ENCODE measurements at places on chromosomes 13 and 19.

DNA sequence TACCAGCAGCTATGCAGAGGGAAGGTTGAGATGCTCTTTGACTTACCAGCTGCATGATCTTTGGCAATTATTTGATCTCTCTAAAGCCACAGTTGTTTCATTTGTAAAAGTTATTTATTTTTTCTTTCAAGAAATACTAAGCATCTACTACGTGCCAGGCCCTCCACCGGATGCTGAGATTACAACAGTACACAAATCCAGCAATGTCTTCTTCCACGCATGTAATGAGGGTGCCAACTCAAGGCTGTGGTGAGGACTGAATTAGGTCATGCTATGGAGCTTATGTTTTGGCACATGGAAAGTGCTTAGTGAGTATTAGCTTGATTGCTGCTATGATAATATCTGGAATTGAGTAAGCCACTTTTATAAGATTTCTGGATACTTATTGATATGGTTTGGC lies 358.2 kb downstream of the IRS2 start:
- DNase-seq, result no peak

DNA sequence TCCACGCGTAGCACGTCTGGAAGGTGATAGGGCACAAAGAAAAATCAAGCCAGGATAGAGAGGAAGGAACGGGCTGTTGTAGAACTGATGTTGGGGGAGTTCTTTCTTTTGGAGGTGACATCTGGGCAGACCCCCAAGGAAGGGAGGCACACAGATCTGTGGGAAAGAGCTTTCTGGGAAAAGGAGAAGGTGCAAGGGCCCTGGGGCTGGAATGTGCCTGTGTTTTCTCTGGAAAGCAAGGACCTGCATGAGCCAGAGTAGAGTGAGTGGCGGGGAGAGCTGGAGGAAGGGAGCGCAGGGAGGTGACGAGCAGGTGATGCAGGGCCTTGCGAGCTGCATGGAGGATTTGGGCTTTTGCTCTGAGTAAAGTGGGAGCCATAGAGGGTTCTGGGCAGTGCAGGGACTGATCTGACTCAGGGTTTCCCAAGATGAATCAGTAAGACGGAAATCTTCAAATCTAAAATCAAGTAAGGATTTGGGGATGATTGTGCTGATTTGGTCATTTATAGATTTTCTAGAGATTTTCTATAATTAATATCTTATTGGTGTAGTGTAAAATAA lies 30.8 kb downstream of the SMARCA4 start:
- DNase-seq, result no peak

GRCh38 chr13:87884884-87885283 lies 213.7 kb downstream of the SLITRK5 start:
- DNase-seq, result no peak

DNA sequence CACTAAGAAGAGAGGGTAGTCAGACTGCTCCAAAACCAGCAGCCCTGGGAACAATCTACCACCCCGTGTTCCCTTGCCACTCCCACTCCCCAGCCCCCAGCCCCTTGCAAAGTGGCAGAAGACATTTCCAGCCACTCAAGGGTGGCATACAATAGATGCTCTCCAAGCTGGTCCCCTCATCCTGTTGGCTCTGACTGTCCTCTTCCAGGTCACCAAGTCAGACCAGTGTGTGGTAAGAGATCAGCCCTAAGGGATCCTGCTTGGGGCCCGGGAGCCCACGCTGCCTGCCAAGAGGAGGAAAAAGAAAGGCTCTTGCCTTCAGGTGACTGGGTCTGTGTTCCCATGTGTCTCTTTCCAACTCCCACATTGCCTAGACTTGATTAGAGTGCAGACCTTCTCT lies 25.0 kb downstream of the SERP2 start:
- DNase-seq, result no peak

DNA sequence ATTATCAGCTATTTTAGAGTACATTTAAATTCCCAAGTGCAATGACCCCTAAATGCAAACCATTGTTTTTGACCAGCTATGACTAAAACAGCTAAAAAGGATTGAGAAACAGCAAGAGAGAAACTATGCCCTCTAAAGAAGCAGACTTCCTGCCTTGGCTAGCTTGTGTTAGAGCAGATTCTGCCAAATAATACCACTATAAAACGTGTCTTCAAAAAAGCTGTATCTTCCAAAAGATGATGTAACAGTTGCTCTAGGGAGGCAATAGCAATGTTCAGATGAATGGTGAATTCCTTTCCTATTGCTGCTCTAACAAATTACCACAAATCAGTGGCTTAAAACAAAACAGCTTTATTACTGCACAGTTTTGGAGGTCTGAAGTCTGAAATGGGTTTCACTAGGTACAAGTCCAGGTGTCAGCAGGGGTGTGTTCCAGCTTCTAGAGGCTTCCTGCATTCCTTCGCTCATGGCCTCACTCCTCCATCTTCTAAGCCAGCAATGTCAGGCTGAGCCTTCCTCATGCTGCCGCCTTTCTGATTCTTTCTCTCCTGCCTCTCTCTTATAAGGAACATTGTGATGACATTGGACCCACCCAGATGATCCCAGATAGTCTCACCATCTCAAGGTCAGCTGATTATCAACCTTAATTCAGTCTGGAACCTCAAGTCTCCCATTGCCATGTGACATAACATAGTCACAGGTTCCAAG lies 84.5 kb downstream of the LRRC63 start:
- no peak for DNase-seq

DNA sequence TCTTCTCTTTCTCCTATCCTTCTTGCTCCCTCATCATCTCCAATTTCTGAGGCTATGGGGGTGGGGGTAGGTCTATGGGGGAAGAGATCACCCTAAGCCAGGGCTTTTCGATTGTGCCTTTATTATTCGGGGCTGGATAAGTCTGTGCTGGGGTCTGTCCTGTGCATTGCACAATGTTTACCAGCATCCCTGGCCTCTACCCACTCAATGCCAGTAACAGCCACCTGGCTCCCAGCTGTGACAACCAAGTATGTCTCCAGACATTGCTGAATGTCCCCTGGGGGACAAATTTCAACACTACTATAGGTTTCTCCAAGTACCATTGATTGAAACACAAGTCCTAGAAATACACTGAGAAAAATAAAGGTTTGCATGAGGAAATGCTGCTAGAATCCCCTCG lies 13.2 kb downstream of the CBY2 start:
- no peak for DNase-seq

DNA sequence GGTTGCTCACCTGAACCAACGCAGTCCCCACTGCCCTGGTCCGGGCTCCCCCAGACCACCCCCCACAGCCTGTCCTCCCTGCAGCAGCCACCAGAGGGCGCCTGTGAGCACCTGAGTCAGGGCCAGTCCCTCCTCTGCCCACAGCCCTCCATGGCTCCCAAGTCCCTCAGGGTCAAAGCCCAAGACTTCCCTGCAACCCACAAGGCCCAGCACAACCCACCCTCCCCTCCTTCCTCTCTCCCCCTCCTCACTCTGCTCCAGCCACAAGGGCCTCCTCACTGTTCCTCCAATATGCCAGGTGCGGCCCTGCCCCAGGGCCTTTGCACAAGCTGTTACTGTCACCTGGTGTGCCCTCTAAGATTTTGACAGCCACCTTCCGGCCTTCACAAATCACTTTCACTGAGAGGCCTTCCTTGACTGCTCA lies 10.9 kb downstream of the GNA15 start:
- DNase-seq, result peak; percentile 71

All from activated CD8-positive, alpha-beta memory T cell treated with anti-CD3 and anti-CD28 coated beads for 48 hours (primary cell).